ENCODE measurements at places on chromosomes 1 and 21. TPM values are rescaled to one million over a fixed set of nuclear protein-coding genes. Genes with fewer than 3 reads are reported as not detected.

LRP8 gene
- 4.3 TPM for total RNA-seq

ACP6 gene
- total RNA-seq: 21.2 TPM

ITLN1 gene
- not detected for total RNA-seq

CA6 gene
- total RNA-seq: 0.49 TPM

IFNGR2 gene
- total RNA-seq: 80.5 TPM

GABRD gene
- total RNA-seq: 0.17 TPM

RXRG gene
- not detected for total RNA-seq

NAV1 gene
- total RNA-seq: 7.0 TPM

PER3 gene
- total RNA-seq: 5.1 TPM

GRCh38 chr1:162391790-162392563 lies 10.4 kb downstream of the C1orf226 start:
- no peak for DNase-seq

- no peak for DNase-seq
These were observed 2.4 kb upstream of the NAV1 start for GRCh38 chr1:201536558-201536957.

DNA sequence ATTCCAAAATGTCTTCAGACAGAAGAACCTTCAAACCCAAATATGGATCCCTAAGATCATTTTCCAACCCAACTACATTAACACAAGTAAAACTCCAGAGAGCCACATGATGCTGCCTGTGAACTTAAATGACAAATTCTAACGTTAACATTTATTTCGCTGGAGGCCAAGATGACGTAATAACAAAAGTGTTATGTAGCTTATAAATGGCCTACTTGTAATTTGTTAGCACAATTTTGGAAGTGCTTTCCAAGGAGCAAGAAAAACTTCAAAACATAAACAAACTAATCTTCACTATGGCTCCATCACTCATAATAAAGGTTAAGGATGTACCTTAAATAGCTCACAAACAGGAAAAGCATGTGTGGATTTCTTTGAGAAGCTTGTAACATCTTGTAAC lies 126.7 kb downstream of the HLCS start:
- DNase-seq: no peak

DNA sequence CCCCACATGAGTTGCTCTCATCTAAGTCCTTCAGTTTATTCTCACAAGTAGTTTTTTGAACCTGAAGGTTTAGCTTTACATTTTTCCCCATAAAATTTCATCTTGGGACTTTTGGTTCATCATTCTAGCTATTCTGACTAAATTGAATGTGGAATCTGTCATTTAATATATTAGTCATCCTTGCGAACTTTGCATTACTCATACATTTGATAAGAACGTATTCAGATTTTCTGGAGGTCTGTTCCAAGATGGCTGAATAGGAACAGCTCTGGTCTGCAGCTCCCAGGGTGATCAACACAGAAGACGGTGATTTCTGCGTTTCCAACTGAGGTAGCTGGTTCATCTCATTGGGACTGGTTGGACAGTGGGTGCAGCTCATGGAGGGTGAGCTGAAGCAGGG lies 59.8 kb upstream of the CSF1 start:
- no peak for DNase-seq

DNA sequence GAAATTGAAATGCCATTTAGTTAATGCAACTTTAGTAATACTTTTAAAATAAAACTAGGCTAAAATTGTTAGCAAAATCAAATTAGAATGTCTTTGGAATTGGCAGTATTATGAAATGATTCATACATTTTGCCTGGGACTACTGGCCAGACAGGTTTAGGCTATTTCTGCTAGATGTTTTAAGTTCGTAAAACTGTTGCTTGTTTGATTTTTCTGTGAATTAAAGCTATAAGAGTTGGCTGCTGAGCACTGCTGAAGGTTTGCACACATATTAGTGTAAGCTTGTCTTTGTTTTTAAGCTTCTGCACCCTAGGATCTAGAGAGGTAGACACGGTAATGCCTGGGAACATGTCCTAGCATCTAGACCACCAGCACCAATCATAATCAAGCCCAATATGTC lies 1094.6 kb upstream of the ADGRL4 start:
- no peak for DNase-seq

- DNase-seq: no peak
These were observed 27.5 kb upstream of the PRKACB start for GRCh38 chr1:84116558-84116957.

DNA sequence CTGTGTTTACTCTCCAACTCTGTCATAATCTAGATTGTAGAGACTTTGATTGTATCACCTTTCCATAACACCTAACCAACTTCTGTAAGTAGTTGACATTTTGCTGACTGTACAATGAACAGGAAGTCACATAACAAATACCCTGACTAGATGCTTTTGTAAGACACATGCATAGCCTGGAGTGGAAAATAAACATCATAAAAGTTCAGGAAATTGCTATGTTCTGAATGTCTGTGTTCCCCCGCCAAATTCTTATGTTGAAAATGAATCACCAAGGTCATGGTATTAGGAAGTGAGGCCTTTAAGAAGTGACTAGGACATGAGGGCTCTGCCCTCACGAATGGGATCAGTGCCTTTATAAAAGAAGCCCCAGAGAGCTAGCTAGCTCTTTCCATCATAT lies 40.4 kb upstream of the ZSWIM5 start:
- DNase-seq: no peak

DNA sequence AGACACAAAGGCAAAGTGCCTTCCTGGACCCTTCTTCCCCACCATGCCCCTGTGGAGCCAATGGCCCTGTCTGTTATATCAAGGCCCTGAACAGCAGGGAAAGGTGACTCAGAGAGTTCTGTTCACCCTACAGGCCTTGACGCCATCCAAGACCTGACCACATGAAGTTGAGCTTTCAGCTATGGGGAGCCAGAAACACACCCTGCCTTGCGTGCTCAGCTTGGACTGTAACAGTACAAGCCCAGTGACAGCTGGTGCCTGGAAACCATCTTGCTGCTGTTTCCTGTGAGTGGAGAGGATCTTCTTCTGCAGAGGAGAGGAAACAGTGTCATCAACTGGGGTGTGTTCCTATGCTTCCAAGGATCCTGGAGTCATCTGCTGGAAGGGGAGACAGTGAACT lies 165.0 kb upstream of the IRF2BP2 start:
- DNase-seq: no peak

DNA sequence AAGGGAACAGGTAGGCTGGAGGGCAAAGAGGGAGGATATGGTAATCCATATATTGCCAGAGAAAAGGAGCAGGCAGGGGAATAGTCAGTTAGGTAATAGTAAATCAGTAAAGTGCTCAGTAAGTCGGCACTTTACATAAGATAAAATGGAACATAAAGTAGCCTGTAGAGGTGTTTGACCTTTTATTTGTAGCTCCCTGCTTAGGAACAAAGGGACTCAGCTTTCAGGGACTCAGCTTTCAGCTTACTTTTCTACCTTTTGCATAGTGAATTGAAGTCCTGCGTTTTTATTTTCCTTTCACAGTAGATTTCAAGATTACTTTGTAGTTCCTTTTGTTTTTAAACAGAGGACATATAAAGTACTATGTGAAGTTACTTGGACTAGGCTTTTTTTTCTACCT lies 87.3 kb downstream of the ITSN1 start:
- no peak for DNase-seq

GRCh38 chr1:177686933-177687332 lies 282.9 kb downstream of the SEC16B start:
- DNase-seq: no peak

DNA sequence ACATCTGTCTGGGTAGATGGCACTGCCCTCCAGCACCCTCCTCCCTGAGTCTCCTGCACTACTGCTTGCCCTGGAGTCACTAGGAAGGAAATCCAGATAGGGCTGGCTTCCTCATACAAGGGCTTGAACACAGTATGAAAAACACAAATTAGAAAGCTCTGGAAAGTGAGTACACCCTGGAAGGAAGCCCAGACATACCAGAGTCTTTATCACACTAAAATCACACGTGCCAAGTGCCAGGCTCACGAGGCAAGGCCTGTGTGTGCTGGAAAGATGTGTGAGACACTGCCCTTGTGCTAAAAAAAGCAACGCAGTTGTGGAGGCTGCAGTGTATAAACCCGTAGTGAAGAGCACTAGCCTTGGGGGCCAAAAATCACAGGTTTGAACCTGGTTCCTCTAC lies 28.3 kb upstream of the S100A7 start:
- DNase-seq: no peak

DNA sequence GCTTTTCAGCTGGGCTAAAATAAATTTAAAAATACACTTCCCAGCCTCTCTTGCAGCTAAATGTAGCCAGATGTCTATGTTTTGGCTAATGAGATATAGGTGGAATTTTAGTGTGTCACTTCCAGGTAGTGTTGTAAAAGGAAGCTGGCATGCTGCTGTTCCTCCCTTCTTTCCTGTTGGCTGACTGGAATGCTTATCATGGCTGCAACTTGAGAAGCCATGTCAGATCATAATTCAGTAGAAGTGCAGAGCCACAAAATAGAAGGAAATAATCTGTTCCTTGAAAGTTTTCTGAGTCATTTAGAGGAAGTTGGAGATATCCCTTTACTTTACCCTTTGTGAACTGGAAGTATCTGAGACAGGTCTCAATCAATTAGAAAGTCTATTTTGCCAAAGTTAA lies 10.9 kb upstream of the RBM15 start:
- no peak for DNase-seq

- DNase-seq: no peak
These were observed 25.5 kb downstream of the MT1HL1 start for GRCh38 chr1:236978740-236979139.

DNA sequence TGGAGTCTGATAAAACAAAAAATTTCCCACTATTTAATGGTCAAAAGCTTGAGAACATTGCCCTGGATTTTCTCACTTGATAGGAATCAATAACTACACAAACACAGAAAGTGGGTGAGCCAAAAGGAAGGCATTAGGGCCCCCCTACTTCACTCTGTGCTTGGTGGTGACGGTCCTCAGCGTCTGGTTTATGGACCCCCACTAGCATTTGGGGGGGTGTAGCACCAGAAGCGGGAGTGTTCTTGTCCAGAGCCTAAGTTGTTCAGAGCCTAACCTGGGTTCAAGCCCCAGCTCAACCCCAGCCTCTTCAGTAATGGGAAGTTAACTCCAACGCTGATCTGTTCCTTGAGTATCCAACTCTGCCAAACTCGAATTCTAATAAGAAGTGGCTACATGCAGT lies 33.1 kb downstream of the STPG1 start:
- no peak for DNase-seq

Data from naive thymus-derived CD4-positive, alpha-beta T cell (primary cell).